Left hindlimb (tissue), 1 donor: ENCODE measurements at places on chromosomes 12 and 14.
A peak's percentile ranks its signal among the peaks of the same experiment; 100 is the strongest.

GRCh38 chr14:71751264-71751663 is 181.0 kb upstream of the RGS6 start:
- no peak for DNase-seq

DNA sequence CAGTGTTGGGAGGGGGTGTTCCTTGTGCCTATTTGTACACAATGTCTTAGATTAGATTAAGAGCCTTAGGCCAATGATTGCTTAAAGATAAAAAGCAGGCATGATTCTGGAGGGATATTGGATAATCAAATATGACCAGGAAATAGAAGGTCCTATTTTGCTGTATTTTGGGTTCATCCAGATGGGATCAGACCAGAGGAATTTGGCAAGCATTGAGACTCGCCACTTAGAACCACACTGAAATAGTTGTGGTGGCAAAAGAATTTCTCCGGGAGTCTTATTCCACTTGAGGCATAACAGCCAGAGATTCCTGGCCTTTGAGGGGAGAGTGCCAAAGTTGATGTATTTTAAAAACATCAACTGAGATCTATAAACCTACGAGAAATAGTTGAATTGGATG is 327.2 kb downstream of the RAD51B start:
- peak; percentile 72 for DNase-seq

GRCh38 chr14:82084813-82085212 is 551.2 kb upstream of the SEL1L start:
- DNase-seq = no peak

DNA sequence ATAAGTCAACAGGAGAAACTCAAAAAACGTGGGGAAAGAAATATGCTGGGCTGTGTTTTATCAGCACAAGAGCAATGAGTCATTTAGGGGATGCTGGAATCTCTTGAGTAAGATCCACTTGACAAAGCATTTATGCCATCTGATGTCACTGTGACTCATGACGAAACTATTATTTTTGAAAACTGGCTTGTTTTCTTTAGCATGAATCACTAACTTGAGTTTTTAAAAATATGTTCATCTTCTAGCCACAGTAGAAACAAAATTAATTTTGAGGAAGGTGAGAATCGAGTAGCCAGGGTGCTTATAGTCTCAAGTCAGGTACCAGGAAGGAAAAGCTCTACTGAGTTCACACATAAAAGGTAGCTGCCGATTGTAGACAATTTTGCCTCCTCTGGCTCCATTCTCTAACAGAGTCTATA is 456.2 kb upstream of the MGAT4C start:
- no peak for DNase-seq

GRCh38 chr12:125797421-125798175 is 732.4 kb downstream of the AACS start:
- no peak for DNase-seq

GRCh38 chr12:76680940-76681339 is 83.0 kb upstream of the ZDHHC17 start:
- DNase-seq = no peak

GRCh38 chr12:79837575-79837974 is 97.3 kb downstream of the PPP1R12A start:
- no peak for DNase-seq

DNA sequence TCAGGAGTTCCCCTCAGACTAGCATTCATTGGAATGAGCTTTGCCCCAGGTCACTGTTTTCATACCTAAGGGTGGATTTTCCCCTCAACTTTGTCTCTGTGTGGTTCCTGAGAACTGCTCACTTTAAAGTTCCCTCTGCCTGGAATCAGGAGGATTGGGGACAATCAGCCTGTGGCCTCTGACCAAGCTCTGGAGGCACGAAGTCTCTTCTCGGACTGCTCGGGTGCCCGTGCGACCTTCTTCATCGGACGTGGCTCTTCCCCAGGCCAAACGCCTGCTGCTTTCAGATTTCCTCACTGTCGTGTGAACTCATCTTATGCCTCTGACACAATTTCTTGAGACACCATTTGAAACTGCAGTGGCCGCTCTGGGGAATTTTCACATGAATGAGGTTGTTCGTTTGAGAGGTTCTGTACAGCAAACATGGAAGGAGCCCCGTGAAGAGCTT is 153.7 kb upstream of the PZP start:
- DNase-seq = no peak
